ENCODE measurements at places on chromosomes 3 and 15. TPM values are rescaled to one million over a fixed set of nuclear protein-coding genes. Genes with fewer than 3 reads are reported as not detected.
A peak's percentile ranks its signal among the peaks of the same experiment; 100 is the strongest.

- no peak overlapping the region for H3K4me3 ChIP-seq
- peaks cover 4% of the 10 kb centered on the region for H3K4me1 ChIP-seq
- H3K27ac ChIP-seq: no peak overlapping the region
Measured at GRCh38 chr3:101212730-101213129, 107.6 kb downstream of the IMPG2 start.

DNA sequence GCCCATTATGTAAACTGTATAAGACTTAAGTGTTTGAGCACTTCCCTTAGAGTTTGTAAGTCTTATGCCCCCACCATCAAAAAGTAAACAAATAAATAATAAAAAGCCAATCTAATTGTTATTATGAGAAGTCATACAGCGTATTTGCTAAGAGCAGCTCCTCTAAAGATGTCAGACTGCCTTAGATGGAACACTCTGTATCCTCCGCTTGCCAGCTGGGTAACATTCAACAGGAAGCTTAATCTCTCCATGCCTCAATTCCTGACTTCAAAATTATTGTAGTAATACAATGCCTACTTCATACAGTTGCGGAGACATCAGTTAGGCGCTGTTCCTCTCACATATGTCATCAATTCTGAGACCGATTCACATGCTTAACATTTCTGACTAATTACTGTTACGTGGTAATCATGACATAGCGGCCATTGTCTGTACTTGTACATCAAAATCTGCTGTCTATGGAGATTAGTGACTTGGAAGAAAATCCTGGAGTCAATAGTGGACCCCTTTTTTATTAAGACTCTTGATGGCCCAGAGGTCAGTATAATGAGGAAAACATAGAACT lies 417.7 kb downstream of the LPP start:
- no peaks in the 10 kb centered on the region for H3K27me3 ChIP-seq
- no peak overlapping the region for H3K4me3 ChIP-seq
- peaks cover 8% of the 10 kb centered on the region for H3K4me1 ChIP-seq
- DNase-seq: no peak
- H3K36me3 ChIP-seq: peaks cover 7% of the 10 kb centered on the region
- no peak overlapping the region for H3K27ac ChIP-seq

DNA sequence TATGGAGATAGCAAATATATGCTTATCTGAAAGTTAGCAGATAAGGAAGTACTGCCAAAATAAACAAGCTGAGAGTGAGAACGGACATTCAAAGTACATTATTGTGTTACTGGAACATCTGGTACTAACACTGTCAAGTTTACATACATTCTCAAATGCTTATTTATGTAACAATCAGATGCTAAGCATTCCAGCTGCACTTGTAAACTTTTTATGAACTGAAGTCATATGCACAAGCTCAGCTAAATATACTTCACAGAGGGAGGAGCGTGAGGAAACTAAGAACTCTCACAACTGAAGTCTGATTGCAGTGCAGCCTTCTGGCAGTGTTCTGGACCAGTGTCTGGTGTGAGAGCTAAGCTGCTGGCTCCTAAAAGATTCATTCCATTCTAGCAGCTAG lies 223.7 kb upstream of the NANOGP8 start:
- peak; percentile 50 for DNase-seq
- H3K4me3 ChIP-seq: peak overlapping the region; percentile 26
- H3K27me3 ChIP-seq: no peaks in the 10 kb centered on the region
- peak overlapping the region; percentile 55 for H3K27ac ChIP-seq

- H3K4me1 ChIP-seq: no peaks in the 10 kb centered on the region
- H3K4me3 ChIP-seq: no peak overlapping the region
- no peak overlapping the region for H3K27ac ChIP-seq
- H3K36me3 ChIP-seq: no peaks in the 10 kb centered on the region
- DNase-seq: no peak
Measured at GRCh38 chr15:62559381-62559733, 394.3 kb upstream of the C2CD4B start.

GRCh38 chr3:170840291-170840859 lies 29.6 kb downstream of the RPL22L1 start:
- H3K27ac ChIP-seq: no peak overlapping the region
- H3K27me3 ChIP-seq: peaks cover 13% of the 10 kb centered on the region
- H3K36me3 ChIP-seq: peaks cover 6% of the 10 kb centered on the region

- peaks cover 4% of the 10 kb centered on the region for H3K27me3 ChIP-seq
- no peak overlapping the region for H3K27ac ChIP-seq
- H3K4me3 ChIP-seq: no peak overlapping the region
- H3K4me1 ChIP-seq: peaks cover 26% of the 10 kb centered on the region
- H3K36me3 ChIP-seq: peaks cover 43% of the 10 kb centered on the region
- no peak for DNase-seq
Measured at GRCh38 chr3:184015381-184016019, 2.2 kb downstream of the ABCC5 start.

- DNase-seq: no peak
- H3K4me1 ChIP-seq: no peaks in the 10 kb centered on the region
- H3K4me3 ChIP-seq: no peak overlapping the region
- H3K36me3 ChIP-seq: peaks cover 81% of the 10 kb centered on the region
- H3K27me3 ChIP-seq: no peaks in the 10 kb centered on the region
Measured at GRCh38 chr3:183038221-183038620, 57.9 kb upstream of the DCUN1D1 start.

- peaks cover 6% of the 10 kb centered on the region for H3K36me3 ChIP-seq
- H3K27ac ChIP-seq: no peak overlapping the region
- no peak overlapping the region for H3K4me3 ChIP-seq
- no peaks in the 10 kb centered on the region for H3K27me3 ChIP-seq
- no peak for DNase-seq
Measured at GRCh38 chr15:69200832-69201745, 40.7 kb downstream of the GLCE start.

TMEM62 gene
- 16.9 TPM for total RNA-seq
